ENCODE measurements at places on chromosomes 13 and 19. TPM values are rescaled to one million over a fixed set of nuclear protein-coding genes. Genes with fewer than 3 reads are reported as not detected.
A peak's percentile ranks its signal among the peaks of the same experiment; 100 is the strongest.

The CD320 gene
- total RNA-seq, result 29.7 TPM

The MCEMP1 gene
- total RNA-seq, result not detected

The GSX1 gene
- not detected for total RNA-seq

GRCh38 chr13:65028101-65028500 is 2202.0 kb downstream of the PCDH9 start:
- no peak for DNase-seq

DNA sequence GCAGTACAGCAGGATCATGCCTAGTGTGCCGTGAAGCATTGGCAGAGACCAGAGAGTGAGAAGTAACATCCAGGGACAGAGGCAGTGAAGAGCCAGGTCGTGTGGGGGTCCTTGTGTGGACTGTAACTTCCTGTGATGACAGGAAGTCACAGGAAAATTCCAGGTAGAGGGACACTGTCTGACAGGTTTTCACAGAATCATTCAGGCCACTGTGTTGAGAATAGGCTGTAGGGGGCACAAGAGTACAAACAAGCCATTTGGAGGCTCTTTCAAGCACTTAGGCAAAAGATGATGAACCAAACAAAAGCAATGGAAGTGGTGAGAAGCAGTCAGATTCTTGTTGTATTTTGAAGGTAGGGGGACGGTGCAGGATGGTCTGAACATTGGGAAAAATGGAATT is 46.4 kb downstream of the N4BP2L1 start:
- DNase-seq, result peak; percentile 21

DNA sequence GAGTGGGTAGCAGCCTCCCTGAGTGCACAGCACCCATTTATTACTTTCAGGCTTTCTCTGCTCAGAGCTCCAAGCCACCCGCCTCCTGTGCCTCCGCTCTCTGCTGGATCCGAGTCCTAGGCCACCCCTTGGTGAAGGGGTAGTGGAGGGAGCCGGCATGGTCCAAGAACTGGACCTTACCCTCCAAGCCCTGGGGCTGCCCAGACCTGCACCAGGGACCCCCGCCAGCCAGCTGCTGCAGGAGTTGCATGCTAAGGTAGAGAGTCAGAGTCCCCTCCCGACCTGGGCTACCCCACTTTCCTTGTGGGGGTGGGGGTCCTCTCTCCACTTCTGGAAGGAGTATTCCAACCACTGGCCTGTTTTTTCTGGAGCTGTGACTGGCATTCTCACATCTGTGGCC is 2.0 kb downstream of the FAM98C start:
- DNase-seq, result no peak

DNA sequence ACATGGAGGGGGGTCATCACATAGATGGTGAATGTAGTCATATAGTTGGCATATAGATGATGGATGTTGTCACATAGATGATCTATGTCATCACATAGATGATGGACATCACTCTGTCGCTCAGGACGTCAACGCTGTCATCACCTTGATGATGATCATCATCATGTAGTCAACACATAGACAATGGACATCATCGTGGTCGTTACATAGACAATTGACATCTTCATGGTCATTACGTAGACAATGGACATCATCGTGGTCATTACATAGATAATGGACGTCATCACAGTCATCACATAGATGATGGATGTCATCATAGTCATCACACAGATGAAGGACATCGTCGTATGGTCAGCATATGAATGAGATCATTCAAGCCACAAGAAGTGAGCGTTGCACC is 28.6 kb upstream of the SLC15A1 start:
- no peak for DNase-seq

DNA sequence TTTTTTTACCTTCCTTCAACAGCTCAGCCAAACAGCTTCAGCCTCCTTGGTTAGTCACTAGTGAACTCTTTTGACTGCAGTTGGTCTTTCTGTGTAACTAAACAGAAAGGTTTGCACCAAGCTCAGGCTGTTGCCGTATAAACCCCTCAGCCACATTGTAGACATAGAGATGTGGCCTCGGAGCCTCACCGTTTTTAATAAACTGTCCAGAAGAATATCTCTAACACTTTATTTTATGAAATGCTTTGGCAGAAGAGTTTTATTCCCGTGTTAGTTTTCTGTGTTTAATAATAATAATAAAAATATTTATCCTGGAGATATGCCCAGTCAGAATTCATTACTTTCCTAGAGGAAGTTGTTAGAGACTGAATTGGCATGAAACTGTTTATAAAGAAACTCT is 171.7 kb upstream of the MAB21L1 start:
- no peak for DNase-seq

DNA sequence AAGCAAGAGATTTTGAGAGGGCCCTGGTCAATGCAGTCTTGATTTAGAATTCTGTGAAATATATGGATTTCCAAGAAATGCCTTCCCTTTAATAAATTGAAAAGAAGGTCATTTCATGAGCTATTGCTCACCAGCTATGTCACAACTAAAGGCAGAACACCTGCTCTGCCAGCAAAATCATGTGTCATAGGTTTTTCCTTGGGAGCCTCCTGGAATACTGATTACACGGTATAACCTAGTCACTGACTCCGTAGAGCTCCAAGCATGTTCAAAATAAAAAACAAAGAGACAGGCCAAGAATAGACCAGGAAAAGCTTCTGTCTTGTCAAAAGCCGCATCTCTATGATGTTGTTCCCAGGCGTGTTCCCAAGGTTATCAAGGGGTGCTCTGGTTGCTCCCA is 45.5 kb downstream of the HSPH1 start:
- no peak for DNase-seq

GRCh38 chr13:43640476-43640875 is 146.3 kb downstream of the ENOX1 start:
- no peak for DNase-seq

DNA sequence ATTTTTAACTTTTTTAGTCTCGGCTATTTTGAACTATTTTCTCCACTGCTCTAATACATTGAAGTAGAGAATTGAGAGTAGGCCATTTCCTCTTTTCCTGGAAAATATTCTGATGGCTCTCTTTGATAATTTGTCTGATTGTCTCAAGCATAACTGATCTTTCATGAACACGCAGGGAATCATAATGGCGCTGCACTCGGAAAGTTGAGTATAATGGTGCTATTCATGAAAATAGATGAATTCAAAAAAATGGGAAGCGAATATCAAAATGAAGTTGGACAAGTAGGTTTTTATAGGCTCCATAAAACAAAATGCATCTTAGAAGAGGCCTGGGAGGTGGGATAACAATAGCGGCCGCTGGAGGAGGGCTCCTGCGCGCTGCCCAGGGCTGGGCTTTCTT is 29.0 kb downstream of the COL4A2 start:
- DNase-seq, result no peak

DNA sequence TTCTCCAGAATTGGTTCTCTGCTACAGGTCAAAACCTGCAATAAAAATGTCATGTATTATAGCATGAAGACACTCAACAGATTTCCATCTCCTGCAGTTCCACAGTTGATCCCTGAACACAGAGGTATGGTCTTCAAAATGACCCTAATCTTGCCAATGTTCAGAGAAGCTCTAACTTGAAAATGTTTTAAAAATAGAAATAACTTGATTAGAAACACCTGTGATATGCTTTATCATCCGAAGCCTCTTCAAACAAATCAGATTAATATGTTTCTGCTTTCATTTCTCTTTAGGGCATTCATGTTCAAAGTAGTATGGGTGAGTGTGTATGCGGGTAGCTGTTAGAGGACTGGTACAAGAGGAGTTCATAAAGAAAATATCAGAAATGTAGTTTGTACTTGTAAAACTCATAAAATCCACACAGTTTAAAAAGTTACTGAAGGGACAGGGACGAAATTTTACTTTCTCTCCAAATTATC is 60.4 kb downstream of the KCNRG start:
- no peak for DNase-seq

Measured in CD4-positive, alpha-beta memory T cell (primary cell).